ENCODE measurements at places on chromosomes 4 and X.

DNA sequence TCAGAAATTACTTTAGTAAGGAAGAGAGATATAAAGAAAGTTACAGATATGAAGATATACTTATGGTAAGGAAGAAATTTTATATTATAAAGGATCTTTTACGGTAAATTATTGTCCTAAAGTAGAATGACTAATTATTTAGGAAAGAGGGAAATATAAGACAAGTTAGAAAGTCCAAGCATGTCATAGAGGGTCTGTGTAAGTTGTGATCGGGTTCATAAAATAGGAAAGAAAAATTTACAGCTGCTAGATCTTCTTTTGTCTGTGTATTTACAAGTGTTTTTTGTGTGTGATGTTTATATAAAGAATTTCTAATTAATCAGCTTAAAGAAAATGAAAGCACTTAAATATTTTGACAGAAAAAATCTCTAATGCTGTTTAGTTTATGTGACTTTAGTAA lies 1054.9 kb upstream of the DIAPH2 start:
- DNase-seq, result no peak

GRCh38 chrX:84735025-84735424 lies 232.8 kb upstream of the HDX start:
- DNase-seq, result no peak

DNA sequence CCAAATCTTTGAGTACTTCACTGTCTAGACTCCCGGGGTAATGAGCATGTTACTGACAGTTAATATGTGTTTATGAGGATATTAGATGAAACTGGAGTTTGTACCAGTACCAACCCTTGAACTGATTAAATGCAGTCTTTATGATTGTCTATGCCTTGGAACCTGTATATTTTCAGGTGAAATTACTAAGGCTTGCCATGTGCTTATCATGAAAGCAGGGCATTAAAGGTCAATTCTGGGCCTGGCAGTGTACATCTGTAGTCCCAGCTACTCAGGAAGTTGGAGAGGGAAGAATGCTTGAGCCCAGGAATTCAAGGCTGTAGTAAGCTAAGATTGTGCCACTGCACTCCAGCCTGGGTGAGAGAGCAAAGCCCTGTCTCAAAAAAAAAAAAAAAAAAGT lies 27.6 kb downstream of the PHEX start:
- DNase-seq, result no peak

- no peak for DNase-seq
Observed at GRCh38 chr4:21290562-21290961, 590.3 kb downstream of the PACRGL start.

- no peak for DNase-seq
Observed at GRCh38 chrX:40952855-40953254, 132.4 kb upstream of the USP9X start.

GRCh38 chr4:104490096-104490769 lies 4.5 kb downstream of the CXXC4 start:
- DNase-seq, result no peak

GRCh38 chrX:111309083-111309482 lies 38.8 kb upstream of the CAPN6 start:
- no peak for DNase-seq

DNA sequence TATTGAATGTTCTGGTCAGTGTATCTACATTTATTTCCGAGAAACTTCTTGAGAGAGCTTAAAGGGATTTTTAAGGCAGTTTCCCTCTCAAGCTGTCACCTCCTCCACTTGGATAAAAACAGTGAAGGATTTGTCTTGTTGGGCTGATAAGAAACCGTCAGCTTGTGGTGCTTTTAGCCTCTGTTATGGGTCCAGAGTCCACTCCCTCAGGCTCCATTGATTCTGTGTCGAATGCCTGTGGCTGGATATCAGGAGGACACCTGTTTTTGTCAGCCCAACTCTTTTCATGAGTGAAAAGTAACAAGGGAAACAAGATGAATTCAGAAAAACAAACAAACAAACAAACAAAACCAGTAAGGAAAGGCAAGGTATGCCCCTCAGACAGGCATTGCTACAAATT lies 12.4 kb downstream of the CLCN4 start:
- no peak for DNase-seq

DNA sequence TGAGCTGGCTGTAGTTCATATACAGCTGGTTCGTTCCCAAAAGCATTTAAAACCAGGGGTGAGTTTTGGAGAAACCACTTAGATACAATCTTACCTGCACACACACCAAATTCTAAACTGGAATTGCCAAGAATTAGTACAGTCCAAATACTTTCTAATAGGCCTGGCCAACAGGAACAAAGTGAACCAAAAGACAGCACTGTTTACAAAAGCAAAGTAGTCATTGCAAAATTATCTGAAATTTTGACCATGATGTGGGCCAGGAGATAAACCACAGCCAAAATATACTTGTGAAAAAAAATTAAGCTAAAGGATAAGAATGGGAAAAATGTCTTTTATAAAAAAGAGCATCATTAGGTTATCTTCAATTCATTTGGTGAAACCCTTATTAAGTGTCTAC lies 37.9 kb upstream of the NAP1L5 start:
- DNase-seq, result no peak

GRCh38 chr4:1345903-1346780 lies 866 bp upstream of the UVSSA start:
- no peak for DNase-seq

GRCh38 chrX:49995107-49995731 lies 72.8 kb downstream of the CLCN5 start:
- DNase-seq, result no peak

DNA sequence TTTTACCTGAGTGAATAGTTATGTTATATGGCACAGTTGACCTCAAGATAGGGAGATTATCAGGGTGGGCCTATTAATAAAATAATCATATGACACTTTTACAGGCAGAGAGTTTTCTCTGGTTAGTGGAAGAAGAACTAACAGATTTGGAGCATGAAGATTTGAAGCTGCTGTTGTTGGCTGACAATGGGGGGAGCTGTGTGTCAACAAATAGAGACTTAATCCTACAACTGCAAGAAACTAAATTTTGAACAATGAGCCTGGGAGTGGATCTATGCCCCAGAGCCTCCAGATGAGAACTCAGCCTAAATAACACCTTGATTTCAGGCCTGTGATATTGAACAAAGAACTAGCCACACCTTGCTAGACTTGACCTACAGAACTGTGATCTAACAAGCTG lies 7.2 kb upstream of the CCSER1 start:
- no peak for DNase-seq

- no peak for DNase-seq
Observed at GRCh38 chrX:49247916-49248811, 12.9 kb downstream of the CCDC22 start.

DNA sequence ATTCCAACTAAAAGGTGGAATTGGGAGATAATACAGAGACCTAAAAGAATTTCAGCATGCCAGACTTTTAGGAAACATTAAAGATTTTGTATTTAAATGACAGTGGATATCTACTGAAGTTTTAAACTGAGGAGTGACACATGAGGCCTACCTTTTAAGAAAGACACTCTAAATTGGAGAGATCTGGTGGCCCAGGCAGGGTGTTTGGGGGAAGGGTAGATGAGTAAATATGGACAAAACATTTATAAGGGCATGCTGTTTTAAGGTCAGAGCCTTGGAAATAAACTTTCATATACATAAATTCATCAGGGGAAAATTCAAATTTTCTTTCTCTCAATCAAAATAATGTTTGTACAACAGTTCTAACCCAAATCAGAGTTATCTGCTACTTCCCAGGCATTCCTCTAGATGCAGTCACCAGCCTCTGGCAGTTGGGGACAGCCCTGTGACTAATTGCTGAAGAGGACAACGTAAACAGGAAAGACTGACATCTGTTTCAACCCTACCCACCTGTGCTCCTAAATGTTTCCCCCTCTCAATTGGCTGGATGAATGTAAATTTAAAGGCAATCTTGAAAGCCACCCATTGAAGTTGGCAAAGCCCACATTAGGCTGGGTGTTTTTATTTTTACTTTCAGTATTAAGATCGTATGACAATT lies 1646.9 kb upstream of the ADGRL3 start:
- DNase-seq, result no peak

GRCh38 chrX:152810403-152810802 lies 20.2 kb downstream of the CETN2 start:
- no peak for DNase-seq

DNA sequence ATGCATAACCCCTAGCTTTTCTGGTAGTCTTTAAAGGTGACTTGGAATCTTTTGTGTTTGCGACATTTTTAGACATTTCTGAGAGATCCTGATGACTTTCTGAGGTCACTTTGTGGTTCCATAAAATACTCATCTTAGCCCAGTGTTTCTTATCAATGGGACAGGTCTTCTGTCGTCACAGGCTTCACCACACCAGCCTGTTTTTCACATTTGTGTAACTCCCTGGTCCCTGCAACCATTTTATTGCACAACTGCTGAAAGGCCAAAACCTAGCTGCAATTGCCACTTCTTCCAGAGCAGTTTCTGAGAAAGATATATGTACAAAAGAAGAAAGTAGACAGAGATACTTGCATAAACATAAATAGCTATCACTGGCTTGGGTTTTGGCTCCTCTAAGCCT lies 120.9 kb downstream of the IL15 start:
- DNase-seq, result no peak

- no peak for DNase-seq
Observed at GRCh38 chrX:65696613-65697012, 29.2 kb downstream of the MSN start.

DNA sequence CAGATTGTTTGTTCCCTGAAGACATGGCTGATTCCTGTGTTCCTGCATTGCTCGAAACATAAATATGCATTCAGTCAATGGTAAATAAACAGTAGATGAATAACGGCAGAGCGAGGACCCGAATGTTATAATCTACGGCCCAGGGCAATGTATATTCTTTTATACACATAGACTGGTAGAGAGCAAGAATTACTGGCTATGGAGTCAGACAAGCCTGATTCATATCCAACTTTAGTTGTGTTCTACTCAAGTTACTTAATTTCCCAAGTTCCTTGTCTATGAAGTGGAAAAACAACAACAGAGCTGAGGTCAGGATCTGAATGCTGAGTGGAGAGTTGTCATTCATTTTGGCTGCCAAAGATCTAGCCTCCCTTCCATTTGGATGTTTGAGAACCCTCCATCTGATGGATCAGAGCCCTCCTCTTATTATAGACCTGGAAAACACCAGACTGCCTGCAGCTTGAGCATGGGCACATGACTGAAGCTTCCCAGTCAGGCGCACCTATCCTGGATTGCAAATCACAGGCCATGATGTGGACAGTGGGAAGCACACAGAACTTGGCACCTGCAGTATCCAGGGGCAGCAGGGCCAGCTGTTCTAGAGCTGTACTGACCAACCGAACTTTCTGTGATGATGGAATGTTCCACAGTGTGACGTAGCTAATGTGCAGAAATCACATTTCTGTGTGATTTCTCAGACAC lies 80.1 kb downstream of the FAM184B start:
- DNase-seq, result no peak

- DNase-seq, result no peak
Observed at GRCh38 chr4:128320656-128321055, 33.0 kb upstream of the PGRMC2 start.

GRCh38 chr4:15466596-15466995 lies 3.1 kb upstream of the CC2D2A start:
- no peak for DNase-seq

GRCh38 chrX:149757206-149758067 lies 16.4 kb upstream of the HSFX1 start:
- DNase-seq, result no peak

DNA sequence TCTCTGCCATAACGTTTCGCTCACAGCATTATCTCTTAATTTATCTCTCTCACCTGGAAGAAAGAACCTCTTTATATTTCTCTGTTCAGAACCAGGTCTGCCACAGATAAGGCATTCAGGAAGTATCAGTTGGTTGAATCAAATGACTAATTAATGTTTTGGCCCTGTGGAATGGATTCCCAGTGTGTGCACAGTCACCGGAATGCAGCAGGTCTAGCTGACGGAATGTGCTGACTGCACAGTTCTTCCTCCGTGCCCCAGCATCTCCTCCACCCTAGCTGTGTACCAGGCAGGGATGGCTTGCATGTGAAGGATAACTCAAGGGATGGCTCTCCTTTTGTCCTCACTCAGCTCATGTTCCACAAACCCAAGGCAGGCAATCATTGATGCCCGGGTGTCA lies 141.8 kb upstream of the MSX1 start:
- no peak for DNase-seq

- no peak for DNase-seq
Observed at GRCh38 chr4:176508780-176509331, 189.1 kb downstream of the SPCS3 start.

GRCh38 chr4:97477974-97478373 lies 665.3 kb downstream of the STPG2 start:
- no peak for DNase-seq
